Astrocyte of the hippocampus (primary cell): ENCODE measurements at places on chromosomes 7 and 10.

DNA sequence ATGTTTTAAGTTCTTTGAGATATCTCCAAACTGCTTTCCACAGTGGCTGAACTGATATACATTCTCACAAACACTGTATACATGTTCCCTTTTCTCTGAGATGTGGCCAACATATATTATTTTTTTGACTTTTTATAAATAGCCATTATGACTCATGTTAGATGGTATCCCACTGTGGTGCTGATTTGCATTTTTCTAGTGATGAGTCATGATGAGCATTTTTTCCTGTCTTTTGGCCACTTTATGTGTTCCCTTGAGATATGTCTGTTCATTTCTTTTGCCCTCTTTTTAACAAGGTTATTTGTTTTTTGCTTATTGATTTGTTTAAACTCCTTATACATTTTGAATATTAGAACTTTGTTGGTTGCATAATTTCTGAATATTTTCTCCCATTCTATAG is 1055.1 kb downstream of the NXPH1 start:
- peak; percentile 81 for DNase-seq

DNA sequence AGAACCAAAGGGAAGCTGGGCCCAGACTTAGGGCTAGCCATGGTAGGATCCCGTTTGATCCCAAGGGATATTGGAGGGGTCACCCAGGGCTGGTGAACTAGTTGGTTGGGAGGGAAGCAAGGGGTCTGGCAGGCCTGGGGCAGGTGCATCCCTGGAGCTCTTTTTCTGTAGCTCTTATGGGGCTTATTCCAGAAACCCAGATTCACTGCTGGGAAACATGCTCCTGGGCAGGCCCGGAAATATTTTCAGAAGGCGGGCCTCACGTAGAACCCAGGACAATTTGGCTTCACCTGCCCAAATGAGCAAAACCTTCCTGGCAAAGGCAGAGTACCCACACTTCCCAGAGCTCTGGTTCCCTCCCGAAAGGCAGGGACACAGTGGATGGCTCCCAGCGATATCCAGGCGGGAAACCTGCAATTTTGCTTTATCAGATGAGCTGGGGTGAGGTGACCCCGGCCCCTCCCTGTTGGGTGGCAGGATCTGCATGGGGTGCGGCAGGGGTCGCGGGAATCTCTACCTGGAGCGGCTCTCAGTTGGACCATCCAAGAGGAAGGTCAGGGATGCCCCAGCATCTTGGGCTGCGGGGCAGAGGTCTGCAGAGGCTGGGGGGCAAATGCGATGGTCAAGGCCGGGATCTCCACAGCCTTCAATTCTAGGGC is 533.9 kb downstream of the TCERG1L start:
- no peak for DNase-seq

DNA sequence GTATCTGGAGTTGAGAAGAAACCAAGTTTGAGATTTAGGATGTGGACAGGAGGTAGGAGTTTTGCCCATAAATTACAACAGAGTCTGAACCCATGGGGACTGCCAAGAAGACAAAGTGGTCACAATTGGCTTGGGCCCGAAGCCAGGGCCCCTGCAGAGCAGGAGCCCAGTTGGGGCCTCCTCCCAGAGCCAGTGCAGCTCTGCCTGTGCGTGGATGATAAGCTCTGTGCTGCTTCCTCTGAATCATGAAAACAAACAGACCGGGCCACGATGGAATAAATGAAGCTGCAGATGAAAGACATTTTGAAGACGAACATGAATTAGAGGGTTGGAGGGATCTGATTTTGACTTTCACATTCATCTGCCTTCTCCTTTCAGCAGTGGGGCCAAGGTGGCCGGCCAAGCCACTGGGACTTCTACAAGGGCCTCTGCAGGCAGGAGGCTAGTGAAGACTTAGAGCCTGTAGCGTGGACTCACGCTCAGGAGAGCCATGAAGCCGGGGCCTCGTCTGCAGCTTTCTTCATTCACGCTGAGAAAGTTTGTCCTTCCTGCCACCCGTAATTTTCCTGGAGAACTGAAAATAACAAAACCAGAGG is 156.8 kb upstream of the LYZL1 start:
- peak; percentile 42 for DNase-seq

GRCh38 chr10:26725837-26726727 is 28.6 kb downstream of the PDSS1 start:
- DNase-seq, result peak; percentile 93

DNA sequence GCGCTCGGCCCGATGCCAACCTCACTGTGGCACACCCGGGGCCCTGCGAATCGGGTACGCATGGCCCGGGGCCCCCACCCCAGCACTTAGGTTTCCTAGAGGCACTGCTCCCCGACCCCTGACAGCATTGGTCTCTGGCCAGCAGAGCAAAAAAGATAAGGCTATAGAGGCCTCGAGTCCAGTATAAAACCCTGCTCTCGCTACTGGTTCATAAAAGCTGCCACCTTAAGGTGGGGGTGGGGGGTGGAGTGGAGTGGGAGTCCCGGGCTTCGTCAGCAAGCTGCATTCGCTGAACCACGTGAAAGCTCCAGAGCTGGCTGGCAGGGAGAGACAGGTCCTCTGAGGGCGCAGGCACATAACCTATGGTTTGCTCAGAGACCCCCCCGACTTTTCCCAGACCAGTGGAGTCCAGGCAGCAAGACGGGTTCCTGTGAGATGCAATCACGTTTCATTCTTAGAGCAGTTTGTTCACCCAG is 1.3 kb downstream of the KAZALD1 start:
- DNase-seq, result no peak

- no peak for DNase-seq
Observed at GRCh38 chr7:119562839-119563238, 710.1 kb upstream of the KCND2 start.

- no peak for DNase-seq
Observed at GRCh38 chr7:114488696-114489095, 74.1 kb downstream of the FOXP2 start.

GRCh38 chr7:918441-919113 is 35.9 kb downstream of the ADAP1 start:
- DNase-seq, result no peak

DNA sequence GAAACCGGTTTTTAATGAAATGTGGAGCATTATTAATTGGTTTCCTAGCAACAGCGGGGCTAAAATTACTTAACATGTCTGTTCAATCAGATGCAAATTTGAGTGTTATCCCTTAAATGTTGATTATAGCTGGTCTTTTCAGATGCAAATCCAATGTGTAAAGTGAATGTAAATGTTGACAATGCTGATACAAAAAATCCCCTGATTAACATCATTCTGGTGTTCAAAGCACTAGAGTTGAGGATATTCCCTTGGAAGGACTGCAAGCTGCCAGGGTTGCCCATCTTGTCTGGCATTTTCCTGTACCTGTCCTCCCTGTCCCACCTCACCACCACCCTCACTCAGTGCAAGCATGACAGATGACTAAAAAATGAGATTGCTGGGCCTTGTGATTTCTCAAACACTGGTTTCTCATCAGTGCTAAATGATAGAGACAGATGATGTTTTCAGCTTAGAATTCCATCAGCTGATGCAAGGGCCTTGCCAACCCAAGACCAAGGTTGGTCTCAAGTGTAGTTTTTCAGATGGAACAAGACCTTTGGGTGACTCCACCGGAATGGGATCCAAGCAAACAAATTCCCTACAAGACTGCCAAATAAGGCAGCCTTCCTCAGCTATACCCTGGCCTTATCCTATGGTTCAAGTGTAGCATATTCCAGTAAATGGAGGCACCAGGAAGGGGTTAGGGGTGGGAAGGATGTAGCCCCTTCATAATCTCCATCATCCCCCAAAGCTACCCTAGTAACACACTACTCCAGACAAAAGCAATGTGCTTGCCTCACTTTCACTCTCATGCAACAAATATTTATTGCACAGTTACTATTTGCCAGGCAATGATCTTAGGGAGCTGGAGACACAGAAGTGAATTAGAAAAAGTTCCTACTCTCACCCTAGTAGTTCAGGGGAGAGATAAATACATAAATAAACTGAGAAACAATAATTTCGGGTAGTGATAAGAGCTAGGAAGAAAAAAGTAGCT is 54.9 kb downstream of the JAZF1 start:
- DNase-seq, result peak; percentile 42

GRCh38 chr7:159061674-159062212 is 82.9 kb downstream of the VIPR2 start:
- no peak for DNase-seq

- peak; percentile 98 for DNase-seq
Observed at GRCh38 chr10:71212318-71213126, at the start of gene UNC5B. UNC5B (plus strand) TSS chr10:71212570; CDS start chr10:71212986, 416 bp downstream.

DNA sequence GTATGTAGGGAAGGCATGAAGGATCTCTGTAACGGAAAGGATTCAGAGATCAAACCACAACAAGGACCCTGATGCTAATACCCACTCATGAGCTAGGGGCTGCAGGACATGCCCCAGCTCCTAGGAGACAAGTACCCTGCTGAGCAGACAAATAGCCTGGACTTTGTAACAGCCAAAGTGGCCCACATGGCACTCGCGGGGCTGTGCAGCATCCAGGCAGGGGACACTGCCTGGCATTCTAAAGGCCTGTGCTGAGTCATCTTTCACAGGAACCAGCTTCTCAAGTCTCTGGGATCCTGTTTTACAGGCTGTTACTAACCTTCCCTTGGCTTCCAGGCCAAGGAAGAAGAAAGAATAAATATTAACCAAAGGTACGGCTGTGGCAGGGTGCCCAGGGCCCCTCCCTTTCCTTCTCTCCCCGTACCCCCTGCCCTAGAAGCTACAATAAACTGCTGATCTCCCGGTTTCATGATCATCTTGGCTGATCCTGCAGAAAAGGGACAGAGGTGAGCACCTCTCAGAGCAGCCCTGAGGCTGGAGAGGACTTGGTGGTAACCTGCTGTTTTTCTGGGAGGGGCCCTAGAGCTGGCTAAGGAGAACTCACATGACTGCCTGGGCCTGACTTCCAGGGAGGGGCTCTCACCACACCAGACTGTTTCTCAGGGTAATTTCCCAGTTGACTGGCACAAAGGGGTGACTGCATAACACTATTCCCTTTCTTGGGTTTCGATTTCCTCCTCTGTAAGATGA is 4.2 kb upstream of the RPEL1 start:
- peak; percentile 64 for DNase-seq

- DNase-seq, result peak; percentile 75
Observed at GRCh38 chr7:33716581-33717477, 188.5 kb upstream of the BMPER start.

DNA sequence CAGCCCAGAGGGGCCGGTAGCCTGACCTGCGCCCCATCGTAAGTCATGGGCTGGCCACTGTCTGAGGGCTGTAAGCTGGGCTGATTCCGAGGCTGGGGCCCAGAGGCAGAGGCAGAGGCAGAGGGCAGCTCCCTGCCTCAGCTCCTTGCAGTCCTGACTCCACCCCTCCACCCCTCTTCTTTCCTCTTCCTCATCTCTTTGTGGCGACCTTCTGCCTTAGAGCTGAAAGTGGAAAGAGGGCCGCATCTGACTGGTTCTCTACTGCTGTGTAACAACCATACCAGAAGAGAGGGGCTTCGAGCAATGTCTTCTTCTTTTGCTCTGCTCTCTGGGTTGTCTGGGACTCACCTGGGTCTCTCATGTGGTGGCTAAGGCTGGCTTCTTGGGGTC is 179.1 kb downstream of the RPS24 start:
- no peak for DNase-seq

DNA sequence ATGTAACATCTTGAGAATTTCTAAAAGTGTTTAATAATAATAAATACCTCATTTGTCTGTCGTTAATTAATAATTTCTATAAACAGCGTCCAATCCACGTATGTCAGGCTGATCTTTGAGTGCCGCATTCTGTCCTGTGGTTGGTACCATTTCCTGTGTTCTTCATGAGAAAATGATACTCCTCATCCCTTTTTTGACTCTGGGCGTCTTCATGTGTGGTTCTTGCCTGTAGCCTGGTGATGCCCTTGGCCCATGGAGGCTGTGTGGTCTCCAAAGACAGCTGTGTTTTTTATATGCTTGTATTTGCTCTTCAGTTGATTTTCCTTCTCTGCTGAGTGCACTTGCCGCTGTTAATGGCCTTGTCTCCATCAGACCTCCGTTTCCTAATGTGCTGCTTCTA is 31.5 kb downstream of the GLRX3 start:
- DNase-seq, result no peak

DNA sequence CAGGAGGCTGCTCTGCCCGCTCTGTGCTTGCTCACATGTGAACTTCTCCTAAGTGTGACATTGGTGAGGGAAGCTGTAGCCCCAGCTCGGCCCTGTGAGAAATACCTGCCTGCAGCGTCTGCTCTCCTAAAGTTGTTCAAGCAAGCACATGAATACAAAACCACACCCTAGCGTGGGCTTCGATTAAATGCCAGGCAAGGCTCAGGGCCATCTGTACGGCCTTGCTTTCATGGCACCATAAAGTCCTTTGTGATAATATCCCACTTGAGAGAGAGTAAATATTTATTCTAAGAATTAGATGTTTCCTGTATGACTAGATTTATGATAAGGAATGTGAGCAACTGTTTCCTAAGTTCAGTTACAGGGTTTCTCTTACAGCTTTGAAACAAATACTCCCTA is 262.8 kb upstream of the KLF14 start:
- peak; percentile 38 for DNase-seq

GRCh38 chr10:60237977-60238758 is 151.5 kb downstream of the ANK3 start:
- peak; percentile 79 for DNase-seq

DNA sequence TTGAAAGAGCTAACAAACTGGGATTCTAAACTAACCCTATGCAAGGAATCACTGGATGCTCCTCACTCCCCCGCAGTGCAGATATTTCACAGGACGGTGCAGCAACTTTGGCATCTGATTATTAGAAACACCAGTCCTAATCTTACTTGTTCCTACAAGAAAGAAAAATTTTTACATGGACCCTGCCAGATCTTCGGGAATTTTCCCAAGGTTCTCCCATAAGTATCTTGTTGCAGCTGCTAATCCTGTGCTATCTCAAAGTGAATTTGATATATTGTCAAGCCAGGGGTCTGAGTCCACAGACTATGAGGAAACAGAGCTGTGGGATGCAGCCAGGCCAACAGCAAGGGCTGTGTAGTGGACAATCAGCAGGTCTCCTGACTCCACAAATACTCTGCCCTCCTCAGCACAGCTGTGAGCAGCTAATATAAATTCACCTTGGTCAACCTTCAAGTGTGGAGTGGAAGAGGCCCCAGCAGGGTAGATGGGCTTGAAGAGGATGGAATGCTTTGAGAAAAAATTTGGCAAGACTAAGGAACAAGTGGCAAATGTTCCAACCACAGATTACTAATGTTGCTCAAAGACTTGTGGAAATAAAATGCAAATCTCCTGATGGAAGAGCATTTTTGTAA is 25.6 kb downstream of the VSTM4 start:
- DNase-seq, result peak; percentile 35

GRCh38 chr10:86400705-86401587 is 34.4 kb upstream of the GRID1 start:
- DNase-seq, result peak; percentile 54

GRCh38 chr7:135209225-135209834 is 2.0 kb downstream of the WDR91 start:
- DNase-seq, result no peak

GRCh38 chr10:86376403-86376802 is 9.8 kb upstream of the GRID1 start:
- DNase-seq, result no peak

GRCh38 chr7:108486291-108486966 is 30.2 kb upstream of the NRCAM start:
- peak; percentile 38 for DNase-seq

GRCh38 chr10:126387041-126387921 is 996 bp downstream of the ADAM12 start:
- peak; percentile 93 for DNase-seq

GRCh38 chr10:98028168-98028770 is 2.2 kb downstream of the CRTAC1 start:
- DNase-seq, result peak; percentile 28
